ENCODE measurements at places on chromosomes 4 and X.

DNA sequence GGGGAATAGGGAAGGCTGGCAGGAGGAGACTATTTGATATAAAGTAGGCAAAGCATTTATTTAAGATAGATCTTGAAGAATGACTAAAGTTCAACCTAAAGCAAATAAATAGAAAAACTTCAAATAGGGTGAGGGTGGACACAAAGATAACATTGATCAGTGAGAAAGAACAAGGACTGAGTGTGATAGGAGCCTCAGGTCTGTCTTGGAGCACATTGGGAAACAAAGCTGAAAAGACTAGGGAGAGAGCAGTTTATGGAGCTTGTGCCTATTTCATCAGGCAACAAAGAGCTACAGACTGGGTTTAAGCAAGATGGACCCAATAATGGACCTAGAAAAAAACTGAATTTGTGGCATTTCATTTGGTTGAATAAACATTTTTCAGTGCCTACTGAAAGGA is 425.6 kb downstream of the SMARCA1 start:
- no peak for DNase-seq

- DNase-seq: peak; percentile 89
Measured at GRCh38 chr4:56757821-56758411, 63.6 kb downstream of the SPINK2 start.

- no peak for DNase-seq
Measured at GRCh38 chrX:138745196-138745595, 33.7 kb upstream of the FGF13 start.

GRCh38 chrX:94492541-94492940 is 818.5 kb downstream of the FAM133A start:
- DNase-seq: no peak

- DNase-seq: no peak
Measured at GRCh38 chr4:111031596-111031995, 408.7 kb upstream of the PITX2 start.

DNA sequence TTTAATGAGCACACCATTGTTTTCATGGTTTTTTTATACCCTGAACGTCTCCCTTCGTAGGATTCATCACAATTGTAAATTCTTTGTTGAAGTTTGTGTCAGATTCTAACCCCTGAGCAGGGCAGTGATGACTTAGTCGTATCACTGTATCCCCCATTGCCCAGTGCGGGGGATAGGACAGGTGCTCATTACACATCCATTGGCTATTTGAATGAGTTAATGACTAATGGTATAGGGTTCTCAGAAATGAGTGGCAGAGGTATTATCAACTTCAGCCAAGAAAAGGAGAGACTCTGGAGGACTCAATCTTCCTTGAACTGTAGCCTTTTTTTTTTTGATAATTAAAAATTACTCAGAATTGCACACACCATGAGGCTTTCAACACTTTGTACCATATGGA is 64.6 kb downstream of the SYNPO2 start:
- no peak for DNase-seq
